Cerebellar nuclear complex (tissue), 1 donor: ENCODE measurements at places on chromosomes 5 and 9.

DNA sequence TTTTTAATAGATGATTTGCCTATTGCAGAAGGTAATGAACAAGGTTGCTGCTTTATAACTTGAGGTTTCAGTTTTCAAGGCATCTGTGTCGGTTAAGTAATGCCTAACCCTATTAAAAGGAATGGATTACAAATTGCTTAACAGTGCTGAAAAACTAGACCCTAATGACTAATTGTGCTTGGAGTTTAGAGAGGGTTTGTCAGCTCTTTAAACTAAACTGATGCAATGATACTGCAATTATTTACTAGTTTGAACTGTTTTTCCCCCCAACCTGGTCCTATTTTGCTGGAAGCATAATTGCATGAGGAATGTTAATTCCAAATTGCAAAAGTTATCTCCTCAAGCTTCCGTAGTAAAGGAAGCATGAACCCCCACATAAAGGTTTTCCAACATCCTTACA lies 39.3 kb upstream of the TLX3 start:
- DNase-seq, result no peak

GRCh38 chr9:98502976-98503325 lies 205.8 kb downstream of the GABBR2 start:
- no peak for DNase-seq

DNA sequence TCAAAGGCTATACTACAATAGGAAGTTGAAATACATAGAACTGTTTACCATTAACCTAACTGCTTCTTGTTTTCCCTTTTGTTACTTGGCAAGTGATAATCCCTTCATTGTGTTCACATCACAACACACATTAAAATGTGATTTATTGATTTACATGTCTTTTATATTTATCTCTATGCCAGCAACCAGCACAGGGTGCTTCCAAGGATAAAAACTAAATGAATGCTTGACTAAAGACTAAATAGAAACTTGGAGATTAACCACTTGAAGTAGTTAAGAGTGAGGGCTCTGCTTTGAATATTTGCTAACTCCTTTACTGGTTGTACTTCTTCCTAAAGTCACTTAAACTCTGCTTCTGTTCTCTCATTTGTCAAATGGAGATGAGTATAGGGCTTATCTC lies 1730.6 kb downstream of the EFNA5 start:
- DNase-seq, result no peak

GRCh38 chr5:96426831-96427230 lies 6.2 kb downstream of the PCSK1 start:
- no peak for DNase-seq

DNA sequence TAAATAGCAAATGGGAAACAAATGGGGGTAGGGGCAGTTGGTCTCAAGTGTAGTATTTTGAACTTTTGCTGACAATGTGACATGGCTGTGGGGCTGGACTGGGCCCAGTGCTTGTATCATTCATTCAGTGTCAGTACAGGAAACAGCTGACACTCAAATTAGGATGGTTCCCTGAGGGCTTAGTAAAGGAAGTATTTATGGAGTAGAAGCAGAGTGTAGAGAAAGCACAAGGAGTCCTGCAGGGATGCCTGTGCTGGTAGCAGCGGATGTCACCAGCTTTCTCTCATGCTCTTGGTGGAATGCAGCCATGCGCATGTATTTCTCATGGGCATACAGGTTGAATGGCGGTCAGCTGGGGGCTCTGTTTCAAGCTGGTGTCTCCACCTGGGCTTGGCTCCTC lies 72.9 kb upstream of the SLC44A1 start:
- DNase-seq, result no peak

GRCh38 chr5:139984816-139985215 lies 58.3 kb downstream of the NRG2 start:
- no peak for DNase-seq

DNA sequence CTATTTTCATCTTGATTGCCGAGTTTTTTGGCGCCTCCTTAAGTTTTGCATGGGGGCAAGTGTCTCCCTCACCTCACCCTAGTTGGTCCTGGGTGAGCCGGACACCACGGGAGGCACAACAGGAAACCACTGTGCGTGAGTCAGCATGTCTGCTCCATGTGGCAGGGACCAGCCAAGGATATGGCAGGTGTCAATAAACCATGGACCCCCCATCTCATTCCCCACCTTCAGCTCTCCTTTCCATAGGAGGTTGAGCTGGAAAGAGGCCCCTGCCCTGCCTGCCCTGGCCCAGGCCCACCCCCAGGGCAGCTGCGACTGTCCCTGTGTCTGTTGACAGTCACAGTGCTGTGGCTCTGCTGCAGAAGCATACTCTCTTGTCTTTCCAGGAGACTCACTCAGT lies 3.1 kb downstream of the SPACA9 start:
- no peak for DNase-seq

GRCh38 chr9:136313111-136314055 lies 9.5 kb upstream of the CCDC187 start:
- no peak for DNase-seq

GRCh38 chr5:139212486-139212885 lies 14.3 kb upstream of the SIL1 start:
- DNase-seq, result no peak

GRCh38 chr9:113523421-113524141 lies 60.1 kb downstream of the RGS3 start:
- no peak for DNase-seq

- no peak for DNase-seq
These were observed 837 bp downstream of the UIMC1 start for GRCh38 chr5:177005619-177006264.

GRCh38 chr9:133107245-133107722 lies 13.8 kb downstream of the RALGDS start:
- DNase-seq, result no peak

- DNase-seq, result no peak
These were observed 154.5 kb downstream of the NR3C1 start for GRCh38 chr5:143248822-143249579.

- DNase-seq, result no peak
These were observed 337 bp upstream of the DMAC1 start for GRCh38 chr9:7799944-7800285.

- no peak for DNase-seq
These were observed 89.1 kb upstream of the SLC30A5 start for GRCh38 chr5:69004676-69005075.

- no peak for DNase-seq
These were observed 385.2 kb downstream of the FAM170A start for GRCh38 chr5:120014535-120014934.

DNA sequence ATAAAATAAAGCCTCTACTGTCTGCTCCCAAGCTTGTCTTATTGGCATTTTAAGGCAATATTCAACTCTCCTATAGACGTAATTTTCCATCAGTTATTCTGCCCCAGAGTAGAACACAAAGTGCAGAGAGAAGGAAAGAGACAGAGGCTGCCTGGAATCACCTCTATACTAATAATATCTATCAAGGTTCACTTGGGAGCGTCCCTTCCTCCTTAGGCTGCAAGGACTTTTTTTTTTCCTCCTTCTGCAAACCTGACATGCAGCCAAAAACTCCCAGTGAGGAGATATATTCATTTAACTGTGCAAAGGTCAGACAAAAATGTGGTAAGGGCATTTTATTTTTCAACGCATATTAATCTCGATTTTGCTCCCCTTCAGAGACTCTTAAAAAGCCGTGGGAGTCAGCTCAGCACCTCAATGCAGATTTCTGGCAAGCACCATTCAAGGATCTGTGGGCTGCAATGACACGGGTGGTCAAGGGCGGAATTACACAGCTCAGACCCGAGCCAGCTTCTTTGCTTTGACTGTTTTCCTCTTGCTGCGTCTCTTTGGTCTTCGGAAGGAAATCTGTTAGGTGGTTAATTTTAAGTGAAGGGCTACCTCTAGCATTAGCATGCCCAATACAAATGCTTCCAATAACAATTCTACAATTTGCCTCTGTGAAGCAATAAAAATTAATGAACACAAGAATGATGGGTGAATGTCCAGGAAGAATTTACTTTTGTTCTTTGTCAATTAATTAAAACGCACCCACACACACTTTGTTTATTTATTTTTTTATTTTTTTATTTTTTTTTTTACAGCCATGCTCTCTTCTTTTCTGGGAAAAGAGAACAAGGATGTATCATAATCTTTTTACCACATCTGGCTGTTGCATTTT lies 587.7 kb upstream of the GRAMD2B start:
- peak; percentile 6 for DNase-seq

GRCh38 chr9:108053555-108054061 lies 564.0 kb upstream of the KLF4 start:
- peak; percentile 0 for DNase-seq

DNA sequence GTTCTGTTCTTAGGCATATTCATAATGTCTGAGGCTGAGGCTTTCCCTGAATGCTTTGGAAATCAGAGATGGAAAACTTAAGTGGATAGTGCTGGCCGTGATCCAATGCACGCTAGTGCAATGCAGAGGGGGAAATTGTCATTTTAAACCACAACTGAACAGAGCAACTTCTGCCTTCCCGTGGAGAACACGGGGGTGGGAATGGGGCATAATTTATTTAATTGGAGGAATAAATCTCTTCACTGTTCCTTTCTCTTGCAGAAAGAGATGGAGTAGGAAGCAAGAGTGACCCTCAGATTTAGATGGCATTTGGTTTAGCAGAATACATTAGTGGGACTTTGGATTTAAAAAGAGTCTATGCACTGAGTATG lies 22.9 kb upstream of the NREP start:
- DNase-seq, result no peak

DNA sequence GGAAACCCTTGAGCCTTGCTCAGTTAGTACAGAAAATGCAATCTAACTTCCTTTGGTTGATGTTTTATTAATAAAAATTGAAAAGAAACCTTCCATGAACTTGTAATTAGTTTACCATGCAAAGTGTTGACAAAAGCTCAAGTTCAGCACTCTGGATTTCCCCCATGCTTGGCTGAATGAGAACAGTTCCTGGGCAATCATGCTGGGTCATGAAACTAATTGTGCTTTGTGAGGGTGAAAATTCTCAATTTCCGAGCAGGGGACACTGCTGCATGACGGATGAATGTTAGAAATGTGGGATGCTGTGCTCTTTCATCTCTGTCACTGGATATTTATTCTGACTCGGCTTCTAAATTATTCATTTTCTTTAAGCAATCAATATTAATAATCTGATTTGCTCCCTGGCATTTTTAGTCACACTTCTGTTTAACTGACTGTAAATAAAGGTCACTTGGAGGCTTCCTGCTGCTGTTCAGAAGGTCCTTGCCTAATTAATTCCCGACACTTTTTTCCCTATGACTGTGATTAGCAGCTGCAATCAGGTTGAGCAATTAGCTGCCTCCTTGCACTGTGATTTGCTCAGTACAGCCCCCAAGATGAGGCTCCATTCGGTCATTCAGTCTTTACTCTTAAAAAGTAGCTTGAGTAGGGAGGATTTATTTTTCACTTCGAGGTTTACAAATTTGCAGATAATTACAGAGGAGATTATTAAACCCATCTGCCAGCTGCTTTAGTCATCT lies 678.1 kb upstream of the ZNF608 start:
- DNase-seq, result no peak
